Activated T-helper 1 cell treated with anti-CD3 and anti-CD28 coated beads, Interleukin-2, amount 50 U/mL, for 16 hours (primary cell): ENCODE measurements at places on chromosomes 5 and 9.

GRCh38 chr5:40334242-40334635 is 345.5 kb upstream of the PTGER4 start:
- no peak for DNase-seq

DNA sequence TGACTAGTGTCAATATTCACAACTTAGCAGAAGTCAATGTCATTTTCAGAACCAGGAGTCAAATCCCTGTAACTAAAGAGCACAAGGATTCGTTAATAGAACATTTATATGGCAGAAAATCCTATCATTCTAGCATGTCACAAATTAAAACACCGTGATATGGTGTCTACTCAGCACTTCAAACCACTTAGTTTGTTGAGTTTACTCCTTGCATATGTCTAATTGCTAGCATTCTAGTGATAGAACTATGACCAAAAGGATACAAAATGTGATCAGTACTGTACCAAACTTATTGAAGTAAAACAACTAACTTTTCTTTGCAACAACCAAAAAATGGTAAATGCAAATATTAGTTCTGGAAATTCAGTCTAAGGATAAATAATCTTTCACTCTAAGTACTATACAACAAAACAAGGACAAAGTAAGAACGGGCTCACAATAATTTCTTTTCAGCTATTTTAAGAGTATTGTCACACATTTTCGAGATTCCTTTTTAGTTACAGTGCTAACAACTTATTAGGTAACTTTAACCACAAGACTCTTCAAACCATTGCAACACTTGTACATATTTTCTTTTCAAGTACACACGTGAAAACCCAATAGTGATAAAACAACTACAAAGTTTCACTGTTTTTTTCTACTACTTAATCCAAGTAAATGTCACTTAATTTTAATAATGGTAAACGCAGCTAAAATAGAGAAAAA is 845.2 kb upstream of the CDH10 start:
- no peak for DNase-seq

DNA sequence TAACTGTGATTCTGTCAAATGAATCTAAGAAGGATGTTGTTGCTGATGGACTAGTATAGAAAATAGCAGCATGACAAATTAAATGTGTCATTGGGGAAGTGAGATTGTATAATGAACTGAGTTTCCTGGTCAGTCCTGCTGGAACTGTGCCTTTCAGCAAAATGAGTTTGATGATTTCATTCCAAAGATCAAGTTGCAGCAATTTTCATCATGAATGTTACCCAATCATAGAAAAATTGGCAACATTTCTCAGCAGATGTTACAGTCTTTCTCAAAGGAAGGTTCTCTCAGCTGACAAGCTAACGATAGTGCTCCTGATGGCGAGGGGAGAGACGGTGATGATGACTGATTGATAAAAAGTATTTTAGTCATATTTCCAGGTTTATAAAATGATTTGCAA is 10.7 kb downstream of the PCDHAC2 start:
- DNase-seq, result no peak

DNA sequence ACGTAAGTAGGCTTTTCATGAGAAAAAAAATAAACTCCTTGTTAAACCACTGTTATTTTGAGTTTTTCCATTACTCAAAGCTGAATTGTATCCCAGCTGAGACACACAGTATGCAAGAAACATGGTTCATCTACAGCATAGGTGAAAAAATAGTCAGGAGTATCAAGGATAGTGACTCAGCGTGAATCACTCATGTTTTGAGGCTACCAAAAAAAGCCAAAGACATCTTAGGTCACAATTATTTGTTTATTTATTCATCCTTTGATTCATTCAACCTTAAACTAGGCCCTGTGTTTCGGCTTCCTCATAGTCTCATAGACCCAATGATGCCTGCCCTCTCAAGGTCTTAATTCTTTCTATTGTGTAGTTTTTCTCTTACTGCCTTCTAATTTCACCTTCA is 32.9 kb upstream of the STX17 start:
- no peak for DNase-seq

DNA sequence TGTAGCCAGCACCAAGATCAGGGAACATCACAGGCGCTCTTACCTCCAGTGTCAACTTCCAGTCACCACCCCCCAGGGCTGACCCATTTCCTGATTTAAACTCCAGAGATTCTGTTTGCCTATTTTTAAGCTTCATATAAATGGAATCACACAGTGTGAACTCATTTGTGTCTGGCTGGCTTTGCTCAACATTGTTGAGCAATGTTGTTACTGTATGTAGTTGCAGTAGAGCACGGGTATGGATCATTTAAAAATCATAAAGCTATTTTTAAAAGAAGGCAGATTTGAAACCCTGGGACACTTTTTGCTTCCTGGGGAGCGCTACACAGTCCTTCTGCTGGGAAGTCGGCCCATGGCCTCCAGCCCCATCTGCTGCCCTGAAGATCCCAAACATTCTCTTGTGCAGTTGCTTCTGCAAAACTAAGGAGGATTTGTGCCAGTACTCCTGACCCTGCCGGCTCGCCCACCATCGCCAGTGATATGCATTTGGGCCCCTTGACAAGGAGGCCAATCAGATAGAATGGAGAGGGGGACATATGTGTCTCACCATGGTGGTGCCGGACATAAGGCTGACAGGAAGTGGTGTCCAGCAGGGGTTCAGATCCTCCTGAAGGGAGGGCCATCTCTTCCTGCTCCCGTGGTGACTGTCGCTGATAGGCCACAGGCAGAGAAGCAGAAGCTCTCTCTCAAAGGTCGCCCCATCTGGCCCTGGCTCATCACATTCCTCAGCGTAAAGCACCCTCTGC is 13.3 kb downstream of the DCANP1 start:
- DNase-seq, result no peak

DNA sequence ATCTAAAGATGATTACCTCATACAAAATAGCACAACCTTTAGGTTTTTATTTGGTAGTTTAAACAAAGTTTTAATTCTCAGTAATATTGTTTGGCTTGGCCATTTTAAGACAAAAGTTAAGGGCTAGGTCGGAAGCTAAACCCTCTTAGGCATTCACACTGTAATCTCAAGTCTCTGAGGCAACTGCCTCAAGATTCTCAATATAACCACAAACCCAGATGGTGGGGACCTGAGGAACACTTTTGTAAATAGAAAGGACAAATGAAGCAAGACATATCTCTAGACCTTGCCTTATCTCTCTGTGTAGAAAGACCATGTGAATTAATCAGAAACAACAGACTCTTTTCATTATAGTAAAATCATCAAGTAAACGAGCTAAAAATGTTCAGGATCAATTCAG is 500.2 kb upstream of the CDH6 start:
- no peak for DNase-seq

DNA sequence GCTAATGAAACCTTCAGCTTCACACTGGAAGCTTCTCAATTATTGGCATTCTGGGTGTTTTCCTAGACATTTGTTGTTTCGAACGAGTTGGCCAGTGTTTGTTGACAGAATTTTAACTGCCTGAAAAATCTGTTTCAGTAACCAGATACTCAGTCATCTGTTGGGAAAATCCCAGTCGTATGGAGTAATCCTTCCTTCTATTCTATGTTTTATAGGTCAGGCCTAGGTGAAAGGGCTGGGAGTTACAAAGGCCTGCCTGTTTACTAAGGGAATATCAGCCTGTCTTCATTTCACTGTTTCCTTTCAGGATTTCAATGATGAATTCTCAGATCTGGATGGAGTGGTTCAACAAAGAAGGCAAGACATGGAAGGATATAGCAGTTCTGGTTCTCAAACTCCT is 59.9 kb downstream of the GRAMD2B start:
- no peak for DNase-seq

GRCh38 chr5:135222771-135223170 is 176.3 kb downstream of the MACROH2A1 start:
- DNase-seq, result no peak

- DNase-seq, result no peak
Observed at GRCh38 chr5:181217803-181218062, 5.3 kb upstream of the TRIM41 start.

GRCh38 chr5:68243681-68244080 is 28.1 kb downstream of the PIK3R1 start:
- DNase-seq, result no peak

GRCh38 chr5:131393498-131393968 is 129.7 kb downstream of the CDC42SE2 start:
- no peak for DNase-seq

GRCh38 chr5:75951716-75952115 is 131.5 kb upstream of the SV2C start:
- DNase-seq, result no peak

DNA sequence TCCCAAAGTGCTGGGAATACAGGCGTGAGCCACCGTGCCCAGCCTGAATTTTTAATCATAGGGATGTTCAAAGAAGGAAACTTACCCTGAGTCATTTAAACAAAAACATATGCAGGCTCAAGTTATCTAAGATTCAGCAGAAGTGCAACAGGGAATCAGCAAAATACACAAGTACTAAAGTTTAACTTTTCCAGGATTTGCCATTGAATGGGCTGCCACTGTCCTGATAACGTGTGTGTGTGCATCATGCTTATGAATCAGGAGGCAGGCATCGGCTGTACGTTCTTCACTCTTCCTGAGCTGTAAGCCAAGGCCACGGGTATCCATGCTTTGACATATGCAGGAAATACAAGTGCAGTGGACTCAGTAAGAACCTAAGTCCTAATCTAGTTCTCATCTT is 48.8 kb upstream of the FST start:
- DNase-seq, result no peak

DNA sequence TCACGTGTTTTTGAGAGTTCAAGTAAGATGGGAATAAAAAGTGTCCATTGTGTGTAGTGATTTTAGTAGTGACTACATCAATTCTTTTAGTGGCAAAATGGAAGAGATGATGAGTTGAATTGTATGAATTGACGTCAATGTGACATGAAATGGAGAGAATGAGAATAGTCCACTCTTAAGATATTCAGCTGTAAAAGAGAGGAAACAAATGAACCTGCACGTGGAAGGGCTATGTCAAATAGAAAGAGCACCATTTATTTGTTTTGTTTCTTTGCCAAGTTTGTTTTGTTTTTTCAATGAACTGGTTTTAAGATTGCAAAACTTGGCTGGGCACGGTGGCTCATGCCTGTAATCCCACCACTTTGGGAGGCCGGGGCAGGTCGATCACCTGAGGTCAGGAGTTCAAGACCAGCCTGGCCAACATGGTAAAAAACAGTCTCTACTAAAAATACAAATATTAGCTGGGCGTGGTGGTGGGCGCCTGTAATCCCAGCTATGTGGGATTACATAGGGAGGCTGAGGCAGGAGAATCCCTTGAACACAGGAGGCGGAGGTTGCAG is 453.8 kb downstream of the TAF11L14 start:
- DNase-seq, result no peak

- no peak for DNase-seq
Observed at GRCh38 chr5:86757824-86758223, 140.1 kb downstream of the COX7C start.

DNA sequence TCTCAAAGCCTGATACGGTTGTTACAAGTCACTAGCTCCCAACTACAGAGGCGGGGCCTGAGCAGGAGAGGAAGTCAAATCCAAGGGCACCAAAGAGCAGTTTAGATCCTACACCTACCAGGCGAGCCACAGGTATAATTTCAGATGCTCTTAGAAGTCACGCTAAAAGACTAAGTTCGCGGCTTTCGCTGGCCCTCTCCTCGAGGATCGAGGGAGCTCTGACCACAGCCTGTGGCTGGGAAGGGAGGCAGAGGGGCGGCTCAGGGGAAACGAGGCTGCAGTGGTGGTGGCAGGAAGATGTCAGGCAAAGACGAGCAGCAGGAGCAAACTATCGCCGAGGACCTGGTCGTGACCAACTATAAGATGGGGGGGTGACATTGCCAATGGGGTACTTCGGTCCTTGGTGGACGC is 48.6 kb downstream of the SEMA4D start:
- no peak for DNase-seq

GRCh38 chr5:135451581-135452320 is 400 bp downstream of the TIFAB start:
- no peak for DNase-seq

GRCh38 chr9:133342570-133342969 is 5.4 kb downstream of the MED22 start:
- DNase-seq, result no peak

DNA sequence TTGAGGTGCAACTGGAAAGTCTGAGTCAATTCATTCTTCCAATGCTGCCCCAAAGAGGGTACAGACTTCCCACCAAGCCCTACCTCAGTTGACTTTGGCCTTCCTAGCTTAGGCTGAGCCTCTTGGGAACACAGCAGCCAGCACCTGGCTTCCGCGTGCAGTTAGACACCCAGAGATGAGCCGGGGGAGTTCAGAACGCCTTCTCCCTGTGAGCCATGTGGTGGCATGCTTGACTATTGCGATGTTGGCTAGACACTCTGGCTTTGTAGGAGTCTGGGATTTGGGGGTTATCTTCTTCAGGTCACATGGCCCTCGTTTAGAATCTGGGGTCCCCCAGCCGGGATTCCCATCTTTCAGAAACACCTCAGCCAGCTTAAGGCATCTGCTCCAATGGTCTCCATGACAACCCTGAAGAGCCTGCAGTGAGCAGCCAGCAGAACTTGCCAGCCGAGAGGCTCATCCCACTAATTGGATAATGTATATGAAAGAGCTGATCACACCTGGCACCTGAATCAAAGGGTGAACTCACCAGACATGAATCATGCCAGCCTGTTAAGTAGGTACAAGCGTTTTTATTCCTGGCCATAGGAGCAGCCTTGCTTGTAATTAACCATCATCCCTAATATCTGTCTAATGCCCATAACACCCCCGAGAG is 167.5 kb downstream of the SYK start:
- DNase-seq, result no peak

DNA sequence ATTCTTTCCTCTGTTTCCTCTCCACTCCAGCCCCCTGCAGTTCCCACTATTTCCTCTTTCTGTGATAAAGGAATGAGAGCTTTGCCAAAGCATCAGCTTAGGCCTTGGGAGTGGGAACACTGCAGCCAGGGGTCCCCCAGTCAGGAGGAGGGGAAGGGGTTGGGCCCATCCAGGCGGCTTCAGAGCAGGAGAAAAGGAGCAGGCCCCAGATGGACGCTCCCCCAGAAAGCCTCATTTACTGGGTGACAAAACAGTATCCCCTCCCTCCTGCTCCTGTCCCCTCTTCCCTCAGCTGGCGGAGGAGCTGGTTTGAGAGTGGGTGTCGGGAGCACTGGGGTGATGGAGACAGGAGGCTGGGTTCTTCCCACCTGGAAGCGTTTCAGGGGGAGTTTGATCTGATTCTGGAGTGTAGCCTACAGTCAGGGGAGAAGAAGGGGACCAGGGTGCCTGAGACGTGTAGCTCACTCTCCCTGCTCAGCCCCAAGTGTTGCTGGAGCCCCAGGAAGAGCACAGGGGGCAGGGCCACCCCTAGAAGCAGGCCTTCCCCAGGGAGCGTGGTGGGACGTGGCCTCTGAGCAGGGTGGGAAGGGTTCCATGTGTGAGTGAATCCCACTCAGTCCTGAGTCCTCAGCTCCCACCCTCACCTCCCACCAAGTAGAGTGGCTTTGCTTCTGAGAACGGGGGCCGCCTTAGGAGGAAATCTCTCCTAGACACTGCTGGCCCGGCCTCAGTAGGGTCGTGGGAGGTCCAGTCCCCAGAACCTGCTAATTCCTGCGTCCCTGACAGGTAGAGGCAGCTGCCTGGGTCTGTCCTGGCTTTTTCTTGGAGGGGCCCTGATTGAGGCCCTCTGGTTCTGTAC is 173.1 kb downstream of the CACNA1B start:
- no peak for DNase-seq
